ENCODE measurements at places on chromosomes 12 and 14. TPM values are rescaled to one million over a fixed set of nuclear protein-coding genes. Genes with fewer than 3 reads are reported as not detected.

Gene PKP2
- 5.2 TPM for total RNA-seq

Gene CPM
- 2.1 TPM for total RNA-seq

Gene PMEL
- total RNA-seq: 0.52 TPM

Gene ISCU
- 83.0 TPM for total RNA-seq

Gene TAS2R20
- 6.3 TPM for total RNA-seq

Gene TAS2R7
- total RNA-seq: not detected

Gene KRT4
- total RNA-seq: not detected

Gene NELL2
- 1.0 TPM for total RNA-seq

Gene CTSG
- total RNA-seq: 0.52 TPM

Gene TBX3
- total RNA-seq: 16.7 TPM

Gene PROX2
- not detected for total RNA-seq
